Thyroid gland (tissue), 4 donors: ENCODE measurements at places on chromosomes 6 and 20. TPM values are rescaled to one million over a fixed set of nuclear protein-coding genes. Genes with fewer than 3 reads are reported as not detected.

GRCh38 chr6:124535746-124536145 is 426.5 kb upstream of the RNF217 start:
- DNase-seq = no peak

Gene PAK5
- not detected for total RNA-seq

Gene SSTR4
- not detected for total RNA-seq

- DNase-seq = no peak
These were observed 146.5 kb downstream of the ZDHHC14 start for GRCh38 chr6:157527471-157527907.

Gene CD93
- total RNA-seq = 32.7 TPM

DNA sequence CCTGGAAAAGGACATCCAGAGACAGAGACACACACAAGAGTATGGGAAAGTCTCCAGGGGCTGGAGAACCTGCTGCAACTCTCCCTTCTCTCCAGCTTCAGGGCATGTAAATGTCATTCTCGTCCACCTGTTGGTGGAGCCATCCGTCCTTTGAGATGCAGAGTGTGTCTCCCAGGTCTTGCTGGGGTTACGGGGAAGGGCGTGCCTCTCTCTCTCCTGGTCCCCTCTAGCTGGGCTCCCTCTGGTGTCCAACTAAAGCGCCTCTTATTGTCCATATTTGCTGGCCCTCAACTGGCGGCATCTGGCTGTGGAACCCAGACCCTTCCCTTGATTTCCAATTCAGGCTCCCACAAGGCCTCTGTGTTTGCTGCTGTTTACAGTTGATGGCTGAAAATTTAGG is 244.1 kb downstream of the BMP7 start:
- no peak for DNase-seq

GRCh38 chr6:33983109-33983716 is 162.7 kb downstream of the GRM4 start:
- DNase-seq = peak; percentile 21

- DNase-seq = peak; percentile 73
These were observed 48.2 kb downstream of the MRPL14 start for GRCh38 chr6:44078827-44079671.

DNA sequence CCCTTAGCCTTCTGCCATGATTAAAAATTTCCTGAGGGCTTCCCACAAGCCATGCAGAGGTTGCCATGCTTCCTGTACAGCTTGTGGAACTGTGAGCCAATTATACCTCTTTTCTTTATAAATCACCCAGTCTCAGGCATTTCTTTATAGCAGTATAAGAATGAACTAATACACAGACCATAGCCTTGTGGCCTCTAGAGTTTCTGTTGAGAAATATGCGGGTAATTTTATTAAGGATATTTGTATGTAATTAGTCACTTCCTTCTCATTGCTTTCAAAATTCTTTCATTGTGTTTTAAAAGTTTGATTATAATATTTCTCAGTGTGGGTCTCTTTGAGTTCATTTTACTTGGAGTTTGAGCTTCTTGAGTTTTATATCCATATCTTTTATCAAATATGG is 484.9 kb downstream of the COL12A1 start:
- DNase-seq = no peak

DNA sequence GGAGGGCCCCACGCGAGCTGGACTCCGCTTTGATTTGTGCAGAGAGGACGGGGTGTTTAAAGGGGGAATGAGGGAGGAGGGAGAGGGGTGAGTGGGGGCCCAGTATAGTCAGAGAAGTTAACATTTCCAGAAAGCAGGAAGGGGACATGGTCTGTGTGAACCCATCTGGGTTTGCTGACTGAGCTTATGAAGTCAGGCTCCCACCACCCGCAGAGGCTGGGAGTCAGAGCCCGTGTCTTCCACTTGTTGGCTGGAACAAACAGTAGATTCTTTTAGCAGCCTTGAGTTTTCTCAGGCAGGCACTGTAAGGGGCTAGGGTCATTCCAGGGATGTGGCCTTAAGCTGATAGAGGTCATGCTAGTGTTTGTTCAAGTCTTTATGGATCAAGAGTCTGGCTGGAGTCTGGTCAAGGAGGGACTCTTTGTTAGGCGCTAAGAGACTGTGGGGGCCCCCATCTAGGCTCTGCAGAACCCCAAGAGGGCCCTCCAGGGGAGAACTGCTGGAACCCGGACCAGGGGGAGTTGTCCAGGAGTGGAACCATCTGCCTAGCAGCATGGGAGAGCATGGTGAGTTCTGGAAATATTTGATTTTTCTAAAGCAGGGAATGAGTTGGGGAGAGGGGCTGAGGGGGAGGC is 31.1 kb upstream of the FOXQ1 start:
- DNase-seq = no peak

DNA sequence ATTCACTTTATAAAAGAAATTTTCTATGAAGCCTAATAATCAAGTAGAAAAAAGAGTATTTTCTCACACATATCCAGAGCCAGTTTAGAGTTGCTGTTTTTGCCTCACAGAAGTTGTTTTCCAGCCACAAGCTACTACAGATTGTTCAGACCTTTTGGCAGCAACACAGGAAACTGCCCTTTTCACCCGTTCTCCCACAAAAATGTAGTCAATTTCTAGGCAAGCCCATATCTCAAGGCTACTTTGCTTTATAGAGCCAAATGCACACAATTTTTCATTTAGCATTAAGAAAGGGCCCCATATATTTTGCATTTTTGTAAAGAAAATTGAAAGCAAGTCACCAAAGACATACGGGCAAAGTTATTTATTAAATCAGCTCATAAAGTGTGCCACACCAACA is 49.5 kb downstream of the EPB41L2 start:
- DNase-seq = peak; percentile 6

GRCh38 chr6:150099546-150099945 is 30.6 kb upstream of the ULBP3 start:
- DNase-seq = no peak
